ENCODE measurements at places on chromosomes 13 and 19.

- DNase-seq, result no peak
These were observed 48.4 kb downstream of the ATP8A2 start for GRCh38 chr13:25420161-25420560.

DNA sequence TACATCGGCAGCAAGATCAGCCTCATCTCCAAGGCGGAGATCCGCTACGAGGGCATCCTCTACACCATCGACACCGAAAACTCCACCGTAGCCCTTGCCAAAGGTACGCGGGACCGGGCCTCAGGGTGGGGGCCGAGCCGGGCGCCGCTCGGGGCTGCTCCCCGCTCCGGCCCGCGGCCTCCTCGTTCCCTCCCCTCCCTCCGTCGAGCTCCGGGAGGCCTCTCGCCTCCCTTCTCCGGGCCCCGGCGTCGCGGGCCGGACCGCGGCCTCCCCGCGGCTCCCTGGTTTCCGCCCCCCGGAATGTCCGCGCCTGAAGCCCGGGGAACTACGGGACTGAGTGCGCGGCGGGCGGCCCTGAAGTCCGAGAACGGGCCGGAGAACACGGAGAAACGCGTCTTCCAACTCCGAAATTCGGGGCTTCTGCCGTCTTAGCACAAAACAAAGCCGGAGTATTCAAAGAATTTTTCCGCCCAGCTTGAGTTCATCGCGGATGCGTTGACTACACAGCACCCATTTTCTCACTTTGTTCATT lies 423 bp downstream of the LSM14A start:
- DNase-seq, result no peak

- no peak for DNase-seq
These were observed 12.3 kb upstream of the C1QTNF9B start for GRCh38 chr13:23909606-23910005.

GRCh38 chr13:43203781-43204180 lies 180.4 kb downstream of the DNAJC15 start:
- DNase-seq, result no peak

- DNase-seq, result no peak
These were observed 431 bp downstream of the GYS1 start for GRCh38 chr19:48992581-48993174.

GRCh38 chr13:33913829-33914228 lies 95.9 kb downstream of the RFC3 start:
- no peak for DNase-seq

GRCh38 chr19:29216021-29216420 lies 3.1 kb upstream of the UQCRFS1 start:
- peak; percentile 44 for DNase-seq

DNA sequence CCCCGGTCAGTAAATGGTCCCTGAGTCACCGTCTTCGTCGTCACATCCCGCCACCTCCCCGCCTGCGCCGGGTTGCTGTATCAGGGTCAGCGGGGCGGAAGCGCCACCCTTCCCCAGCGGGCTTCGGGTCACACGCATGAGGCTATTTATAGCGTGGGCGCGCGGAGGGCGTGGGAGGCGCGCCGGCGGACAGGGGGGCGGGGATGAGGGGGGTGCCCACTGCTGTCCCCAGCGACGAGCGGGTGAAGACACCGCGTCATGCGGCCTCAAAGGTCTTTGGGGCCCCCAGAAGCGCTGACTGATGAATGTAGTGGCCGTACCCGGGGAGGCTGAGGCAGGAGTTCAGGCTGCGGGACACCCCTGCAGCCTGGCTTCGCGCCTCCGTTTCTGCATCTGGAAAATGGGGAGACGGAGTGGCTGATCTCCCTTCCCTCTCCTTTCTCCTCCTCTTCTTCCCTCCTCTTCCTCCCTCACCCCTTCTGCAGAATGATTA lies 7.9 kb downstream of the UNC13A start:
- peak; percentile 77 for DNase-seq

GRCh38 chr13:74871369-74872070 lies 610.4 kb downstream of the TBC1D4 start:
- DNase-seq, result no peak

DNA sequence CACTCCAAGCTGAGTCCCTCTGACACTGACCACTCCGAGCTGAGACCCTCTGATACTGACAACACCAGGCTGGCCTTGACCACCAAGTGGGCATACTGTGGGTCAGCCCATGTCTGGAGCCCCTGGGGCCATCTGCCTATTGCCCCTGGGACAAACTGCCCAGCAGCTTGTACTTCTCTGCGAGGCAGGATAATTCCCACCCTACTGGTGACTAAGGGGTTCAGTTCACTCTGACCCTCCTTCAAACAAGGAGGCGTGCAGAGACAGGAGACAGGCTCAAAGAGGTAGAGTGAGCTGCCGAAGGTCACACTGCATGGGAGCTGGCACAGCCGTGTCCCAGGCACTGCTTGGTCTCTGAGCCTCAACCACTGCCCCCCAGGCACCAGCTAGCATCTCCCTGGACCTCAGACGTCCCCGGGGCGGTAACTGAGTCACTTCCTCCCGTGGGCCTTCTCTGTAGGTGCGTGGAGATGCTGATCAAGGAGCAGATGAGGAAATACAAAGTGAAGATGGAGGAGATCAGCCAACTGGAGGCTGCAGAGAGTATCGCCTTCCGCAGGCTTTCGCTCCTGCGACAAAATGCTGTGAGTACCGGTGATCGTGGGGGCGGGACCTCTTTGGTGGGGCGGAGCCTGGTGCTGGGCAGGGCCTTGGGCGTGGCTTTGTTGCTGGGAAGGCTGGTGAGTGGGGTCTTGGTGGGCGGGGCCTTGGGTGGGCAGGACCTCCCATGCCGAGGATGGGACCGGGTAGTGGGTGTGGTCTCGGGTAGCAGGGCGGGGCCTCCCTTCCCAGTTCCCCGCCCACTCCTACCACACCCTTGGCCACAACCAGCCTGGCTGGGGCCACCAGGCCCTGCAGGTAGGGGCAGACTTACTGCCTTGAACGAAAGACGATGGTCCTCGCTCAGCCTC lies 5.8 kb upstream of the USE1 start:
- peak; percentile 82 for DNase-seq

DNA sequence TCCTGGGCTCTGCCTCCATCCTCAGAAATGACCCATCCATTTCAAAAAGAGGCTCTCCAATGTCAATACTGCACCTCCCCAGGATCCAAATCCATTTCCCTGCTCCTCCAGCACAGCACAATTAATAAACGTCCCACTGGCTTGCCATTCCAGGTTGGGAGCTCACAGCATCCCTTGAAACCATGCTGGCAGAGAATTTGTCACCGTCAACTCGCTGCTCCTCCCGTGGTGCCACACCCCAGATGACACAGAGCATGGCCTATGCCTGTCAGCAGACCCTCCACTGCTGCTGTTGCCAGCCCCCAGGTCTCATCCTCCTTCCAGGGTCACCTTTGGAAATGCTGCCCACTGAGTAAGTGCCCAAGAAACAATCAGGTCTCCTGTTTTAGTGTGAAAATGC lies 53.0 kb upstream of the UQCRFS1 start:
- no peak for DNase-seq

- DNase-seq, result no peak
These were observed 30.2 kb downstream of the TMTC4 start for GRCh38 chr13:100644371-100644770.

GRCh38 chr13:25170554-25171111 lies 1.5 kb downstream of the AMER2 start:
- DNase-seq, result no peak

DNA sequence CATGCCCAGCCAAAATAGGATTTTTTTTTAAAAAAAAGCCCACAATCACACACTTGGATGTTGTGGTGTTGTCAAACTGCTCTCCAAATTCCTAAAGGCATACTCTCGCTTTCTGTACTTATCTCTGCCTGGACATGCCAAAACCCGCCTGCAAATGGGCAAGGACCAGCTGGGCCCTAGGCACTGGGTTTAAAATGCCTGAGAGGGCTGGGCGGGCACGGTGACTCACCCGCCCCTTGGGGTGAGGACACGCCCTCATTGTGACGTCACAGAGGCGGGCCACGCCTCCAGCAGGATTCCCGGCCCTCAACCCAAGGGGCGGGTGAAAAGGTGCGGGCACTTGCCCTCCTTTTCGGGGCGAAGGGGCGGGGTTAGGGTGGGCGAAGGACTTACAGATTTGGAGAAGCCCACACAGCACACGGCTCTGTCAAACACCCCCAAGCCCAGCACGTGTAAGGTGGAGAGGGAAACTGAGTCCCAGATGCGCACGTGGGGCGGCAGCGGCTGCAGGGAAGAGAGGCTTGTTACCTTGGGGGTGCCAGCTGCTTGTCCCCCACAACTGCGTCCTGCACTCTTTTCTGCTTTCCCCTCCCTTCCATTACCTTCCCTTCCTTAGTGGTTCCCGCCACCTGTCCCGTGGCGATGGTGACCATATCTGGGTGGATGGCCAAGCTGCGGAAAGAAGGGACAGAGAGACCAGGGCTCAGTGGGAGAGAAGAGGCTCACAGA lies 6.6 kb downstream of the EML2 start:
- DNase-seq, result peak; percentile 77

GRCh38 chr19:44772959-44773358 lies 4.7 kb upstream of the CBLC start:
- no peak for DNase-seq

DNA sequence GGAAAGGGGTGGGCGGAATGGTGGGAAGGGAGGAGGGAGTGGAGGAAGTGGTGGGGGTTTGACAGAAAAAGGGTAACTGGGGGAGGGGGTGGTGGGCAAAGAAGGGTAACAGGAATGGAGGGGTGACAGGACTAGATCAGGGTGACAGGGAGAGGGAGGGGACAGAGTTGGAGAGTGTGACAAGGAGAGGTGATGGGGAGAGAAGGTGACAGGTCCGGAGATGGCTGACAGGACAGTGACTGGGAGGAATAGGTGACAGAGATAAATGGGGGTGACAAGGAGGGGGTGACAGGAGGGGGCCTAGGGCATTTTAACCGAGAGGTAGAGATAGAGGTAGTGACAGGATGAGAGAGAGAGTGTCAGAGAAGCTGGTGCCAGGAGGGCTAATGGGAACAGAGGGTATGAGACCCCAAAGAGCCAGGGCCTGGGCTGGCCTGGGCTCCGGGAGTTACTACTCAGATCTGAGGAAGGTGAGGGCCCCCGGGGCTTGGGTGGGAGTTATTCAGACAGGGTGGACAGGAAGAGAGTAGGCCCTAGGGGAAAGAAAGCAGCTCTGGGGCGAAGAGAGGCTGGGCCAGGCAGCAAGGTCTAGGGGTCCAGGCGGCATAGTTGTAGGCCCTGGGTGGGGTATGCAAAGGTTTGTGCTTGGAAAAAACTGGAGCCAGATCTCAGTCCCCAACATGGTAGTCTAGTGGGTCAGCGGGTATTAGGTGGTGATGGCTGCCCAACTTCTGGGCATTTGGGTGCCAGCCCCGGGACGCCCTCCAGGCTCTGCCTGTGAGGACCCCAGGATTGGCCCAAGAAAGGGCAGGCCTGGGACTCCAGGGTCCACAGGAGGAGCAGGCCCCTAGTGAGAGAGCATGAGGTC lies 660 bp downstream of the CIC start:
- DNase-seq, result peak; percentile 74

DNA sequence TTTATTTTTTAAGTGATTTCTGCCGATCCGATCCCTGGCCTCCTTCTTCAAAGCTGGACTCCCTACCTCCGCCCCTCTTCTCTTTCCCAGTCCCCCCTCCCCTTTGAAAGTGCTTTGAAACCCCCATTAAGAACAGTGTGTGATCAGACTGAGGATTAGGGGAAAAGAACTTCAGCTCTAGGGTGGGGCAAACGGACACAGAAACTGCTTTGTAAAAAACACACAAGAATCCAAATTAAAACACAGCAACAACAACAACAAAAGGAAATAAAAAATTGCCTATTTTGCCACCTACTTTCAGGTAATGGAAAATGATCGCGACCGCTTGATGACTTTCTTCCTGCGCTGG lies 1.4 kb downstream of the SPRY2 start:
- no peak for DNase-seq

DNA sequence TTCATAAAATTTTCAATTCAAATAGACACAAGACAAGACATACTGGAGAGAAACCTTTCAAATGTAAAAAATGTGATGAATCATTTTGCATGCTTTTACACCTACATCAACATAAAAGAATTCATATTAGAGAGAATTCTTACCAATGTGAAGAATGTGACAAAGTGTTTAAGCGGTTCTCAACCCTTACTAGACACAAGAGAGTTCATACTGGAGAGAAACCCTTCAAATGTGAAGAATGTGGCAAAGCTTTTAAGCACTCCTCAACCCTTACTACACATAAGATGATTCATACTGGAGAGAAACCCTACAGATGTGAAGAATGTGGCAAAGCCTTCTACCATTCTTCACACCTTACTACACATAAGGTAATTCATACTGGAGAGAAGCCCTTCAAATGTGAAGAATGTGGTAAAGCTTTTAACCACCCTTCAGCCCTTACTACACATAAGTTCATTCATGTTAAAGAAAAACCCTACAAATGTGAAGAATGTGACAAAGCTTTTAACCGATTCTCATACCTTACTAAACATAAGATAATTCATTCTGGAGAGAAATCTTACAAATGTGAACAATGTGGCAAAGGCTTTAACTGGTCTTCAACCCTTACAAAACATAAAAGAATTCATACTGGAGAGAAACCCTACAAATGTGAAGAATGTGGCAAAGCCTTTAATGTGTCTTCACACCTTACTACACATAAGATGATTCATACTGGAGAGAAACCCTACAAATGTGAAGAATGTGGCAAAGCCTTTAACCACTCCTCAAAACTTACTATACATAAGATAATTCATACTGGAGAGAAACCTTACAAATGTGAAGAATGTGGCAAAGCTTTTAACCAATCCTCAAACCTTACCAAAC lies 24.6 kb upstream of the ZNF431 start:
- DNase-seq, result peak; percentile 4

DNA sequence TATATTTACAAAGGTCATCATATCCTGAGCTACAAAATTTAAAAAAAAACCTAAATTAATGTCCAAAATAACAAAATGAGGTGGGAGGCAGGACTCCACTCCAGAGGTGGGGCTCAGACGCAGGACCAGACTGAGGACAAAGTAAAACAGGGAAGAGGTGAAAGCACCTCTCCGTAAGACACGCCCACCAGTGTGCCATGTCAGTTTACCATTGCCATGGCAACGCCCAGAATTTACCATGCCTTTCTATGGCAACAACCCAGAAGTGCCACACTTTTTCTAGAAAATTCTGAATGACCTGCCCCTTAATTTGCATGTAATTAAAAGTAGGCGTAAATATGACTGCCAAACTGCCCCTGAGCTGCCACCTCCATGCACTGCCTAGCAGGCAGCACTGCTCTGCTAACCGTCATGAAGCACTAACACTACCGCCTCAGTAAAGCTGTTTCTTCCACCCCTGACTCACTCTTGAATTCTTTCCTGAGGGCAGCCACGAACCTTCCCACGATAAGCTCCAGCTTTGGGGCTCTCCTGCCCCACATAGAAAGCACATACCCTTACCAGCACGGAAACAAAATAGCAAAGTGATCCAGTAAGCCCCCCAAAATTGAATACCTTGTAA lies 22.3 kb upstream of the PDCD5 start:
- no peak for DNase-seq

DNA sequence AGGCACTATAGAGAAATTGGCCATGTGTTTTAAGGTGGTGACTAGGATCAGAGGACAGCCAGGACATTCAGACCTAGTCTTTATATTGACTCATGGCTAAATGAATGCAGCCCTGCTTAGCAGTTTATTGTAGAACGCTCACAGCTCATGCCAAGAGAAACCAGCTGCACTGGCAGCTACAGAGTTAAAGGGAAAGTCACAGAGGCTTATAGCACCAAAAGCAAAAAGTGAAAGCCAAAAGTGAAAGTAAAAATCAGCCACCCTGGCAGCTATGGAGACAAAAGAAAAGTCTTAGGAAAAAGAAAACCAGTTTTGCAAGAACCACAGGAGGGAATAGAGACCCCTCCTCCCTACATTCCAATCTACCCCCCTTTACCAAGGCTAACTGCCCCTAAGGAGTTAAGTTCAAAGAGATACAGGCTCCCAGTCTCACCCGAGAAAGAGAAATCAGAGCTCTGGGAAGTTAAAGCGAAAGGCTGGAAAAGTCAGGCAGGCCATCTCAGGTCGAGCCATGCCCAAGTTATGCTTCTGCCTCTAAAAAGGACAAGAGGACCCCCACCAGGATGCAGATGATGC lies 99.0 kb downstream of the ZNF429 start:
- peak; percentile 59 for DNase-seq
